MG63 (cell line): ENCODE measurements at places on chromosomes 2 and 18. TPM values are rescaled to one million over a fixed set of nuclear protein-coding genes. Genes with fewer than 3 reads are reported as not detected.
A peak's percentile ranks its signal among the peaks of the same experiment; 100 is the strongest.

DNA sequence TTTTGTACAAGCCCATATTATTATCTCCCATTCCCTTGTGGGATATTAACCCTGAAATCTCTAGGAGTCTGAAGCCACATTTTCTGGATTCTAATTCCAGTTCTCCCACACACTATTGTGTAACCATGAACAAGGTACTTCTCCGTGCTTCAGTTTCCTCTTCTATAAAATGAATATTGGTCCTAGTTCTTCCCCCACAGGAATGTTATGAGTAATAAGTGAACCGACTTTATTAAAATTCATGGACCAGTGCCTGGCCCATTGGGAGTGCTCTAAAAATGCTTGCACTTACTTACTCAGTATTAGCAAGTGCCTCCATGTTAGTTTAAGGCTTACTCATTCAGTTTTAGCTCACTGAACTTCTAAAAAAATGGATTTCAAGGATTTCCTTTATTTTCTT, 1.4 kb upstream of the ACMSD start:
- DNase-seq: peak; percentile 77

GRCh38 chr2:169729274-169729605, 4.4 kb upstream of the KLHL23 start:
- DNase-seq: no peak

GRCh38 chr2:229922449-229923386, at the start of gene FBXO36:
FBXO36 (plus strand) TSS chr2:229922503; CDS start chr2:229922514, 11 bp downstream.
- DNase-seq: peak; percentile 76

DNA sequence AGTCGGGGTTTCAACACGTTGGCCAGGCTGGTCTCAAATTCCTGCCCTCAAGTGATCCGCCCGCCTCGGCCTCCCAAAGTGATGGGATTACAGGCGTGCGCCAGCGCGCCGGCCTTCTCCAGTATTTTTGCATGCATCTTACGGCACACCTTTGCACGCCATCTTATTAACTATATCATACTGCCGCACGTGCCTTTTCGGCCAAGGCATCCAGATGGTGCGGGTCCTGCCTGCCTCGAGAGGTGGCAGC, 765 bp upstream of the ING5 start:
- no peak for DNase-seq

DNA sequence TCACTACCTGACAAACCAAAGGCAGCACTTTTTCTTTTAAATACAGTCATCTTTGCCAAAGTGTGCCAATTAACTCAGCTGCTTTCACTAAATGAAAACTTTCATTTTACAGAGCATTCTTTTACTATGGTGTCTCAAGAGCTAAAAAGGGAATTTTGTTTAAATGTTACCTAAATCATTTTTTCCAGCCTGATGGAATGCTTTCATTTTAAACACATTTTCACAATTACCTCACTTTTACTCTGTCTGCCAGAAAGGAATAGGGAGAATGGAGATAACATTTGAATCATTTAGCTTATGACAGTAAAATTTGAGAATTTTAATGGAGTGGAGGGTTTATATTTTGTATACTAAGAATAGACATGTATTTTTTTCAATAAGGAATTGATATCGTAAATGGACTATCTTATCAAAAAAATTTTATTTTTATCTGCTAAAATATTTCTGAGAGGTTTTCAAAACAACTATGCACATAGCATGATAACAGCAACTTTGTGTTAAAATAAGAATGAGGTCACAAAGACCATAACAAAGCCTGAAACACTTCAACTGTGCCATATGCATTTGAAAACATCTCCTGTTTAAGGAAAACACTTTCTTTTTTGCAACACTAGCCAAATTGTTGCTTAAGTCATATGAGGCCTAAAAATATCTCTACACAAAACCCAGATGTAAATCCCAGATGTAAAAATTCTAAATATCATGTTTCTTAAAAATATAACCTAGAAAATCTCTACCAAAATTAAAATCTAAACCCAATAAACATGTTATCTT, 769.9 kb upstream of the FSHR start:
- no peak for DNase-seq

DNA sequence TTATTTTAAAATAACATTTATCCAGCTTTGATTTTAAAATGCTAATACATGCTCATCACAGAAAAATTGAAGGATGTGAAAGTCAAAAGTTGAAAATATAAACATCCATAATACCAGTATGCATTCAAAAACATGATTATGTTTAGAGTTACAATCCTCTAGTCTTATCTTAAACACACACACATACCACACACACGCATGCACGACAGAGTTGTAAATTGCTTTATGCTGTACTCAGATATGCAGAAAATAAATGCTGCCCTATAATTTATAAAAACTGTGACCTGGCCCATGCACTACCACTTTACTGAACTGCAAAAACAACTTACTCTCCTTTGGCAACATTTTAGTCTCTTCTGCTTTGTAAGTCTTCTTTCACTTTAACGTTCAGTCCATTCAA, 793.0 kb upstream of the FANCL start:
- DNase-seq: no peak

DNA sequence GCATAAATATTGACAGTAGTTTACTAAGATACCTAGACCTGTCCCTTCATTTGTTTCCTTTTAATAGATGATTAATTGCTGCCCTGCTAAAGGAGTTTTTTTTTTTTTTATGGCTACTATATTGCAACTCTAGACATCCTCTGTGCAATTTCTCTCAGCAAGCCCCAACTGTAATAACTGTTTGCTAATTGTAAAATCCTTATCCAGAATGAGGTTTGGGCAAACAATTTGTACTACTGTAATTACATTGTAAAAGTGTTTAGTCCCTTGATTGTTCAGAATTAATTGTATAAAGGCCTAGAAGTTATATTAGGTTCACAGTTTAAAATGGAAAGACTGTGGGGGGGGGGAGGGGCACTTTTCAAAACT, 3.7 kb upstream of the MEIS1 start:
- DNase-seq: no peak

DNA sequence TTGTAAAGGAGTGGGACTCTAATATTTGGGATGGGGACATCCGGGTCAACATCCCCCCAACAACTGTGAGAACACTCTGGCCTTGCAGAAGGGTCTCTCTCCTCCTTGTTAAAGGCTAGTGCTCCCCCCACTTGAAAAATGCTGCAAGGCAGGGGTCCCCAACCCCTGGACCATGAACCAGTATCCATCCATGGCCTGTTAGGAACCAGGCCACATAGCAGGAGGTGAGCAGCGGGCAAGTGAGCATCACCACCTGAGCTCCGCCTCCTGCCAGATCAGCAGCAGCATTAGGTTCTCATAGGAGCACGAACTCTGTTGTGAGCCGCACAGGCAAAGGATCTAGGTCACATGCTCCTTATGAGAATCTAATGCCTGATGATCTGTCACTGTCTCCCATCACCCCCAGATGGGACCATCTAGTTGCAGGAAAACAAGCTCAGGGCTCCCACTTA, 243.9 kb upstream of the ID2 start:
- no peak for DNase-seq

DNA sequence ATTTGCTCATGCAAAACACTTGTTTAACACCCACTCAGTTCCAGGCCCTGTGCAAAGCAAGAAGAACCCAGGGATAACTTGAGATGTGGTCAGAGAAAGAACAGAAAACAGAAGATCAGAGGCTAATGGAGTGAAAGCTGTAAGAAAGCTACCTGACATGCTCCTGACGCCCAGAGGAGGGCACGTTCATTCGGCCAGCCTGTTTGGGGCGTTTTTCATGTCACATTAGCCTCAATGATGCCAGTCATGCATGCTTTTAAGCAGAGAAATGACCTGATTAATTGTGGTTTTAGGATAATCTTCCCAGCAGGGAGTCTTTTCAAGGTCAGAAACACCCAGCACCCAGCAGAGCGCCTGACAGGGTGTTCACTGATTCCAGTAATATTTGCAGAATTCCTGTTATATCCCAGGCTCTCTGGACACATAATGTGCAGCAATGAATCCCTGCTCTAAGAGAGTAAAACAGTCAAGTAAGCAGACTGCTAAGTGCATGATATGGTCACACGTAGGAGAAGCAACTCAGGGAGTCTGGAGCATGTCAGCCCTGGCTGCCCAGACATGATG, 320.0 kb downstream of the LRATD1 start:
- DNase-seq: no peak

- peak; percentile 67 for DNase-seq
Observed at GRCh38 chr2:207385903-207386302, 143.9 kb upstream of the CREB1 start.

DNA sequence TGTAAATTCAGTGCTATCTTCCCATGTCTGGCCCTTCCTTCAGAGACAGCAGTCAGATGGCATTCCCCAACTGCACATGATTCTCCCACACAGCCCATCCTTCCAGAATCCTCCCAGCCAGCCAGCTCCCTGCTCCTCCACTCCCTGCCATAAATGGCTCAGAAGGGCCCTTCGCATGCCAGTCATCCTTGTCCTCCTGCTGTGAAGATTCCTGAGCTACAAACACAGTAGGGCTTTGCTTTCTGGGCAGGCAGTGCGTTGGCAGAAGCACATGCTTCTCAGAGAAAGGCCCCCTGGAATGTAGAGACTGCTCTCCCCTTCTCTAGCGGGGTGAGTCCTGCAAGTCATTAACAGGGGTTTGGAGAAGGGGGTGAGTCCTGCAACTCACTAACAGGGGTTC, 71.9 kb downstream of the TEX51 start:
- peak; percentile 64 for DNase-seq

DNA sequence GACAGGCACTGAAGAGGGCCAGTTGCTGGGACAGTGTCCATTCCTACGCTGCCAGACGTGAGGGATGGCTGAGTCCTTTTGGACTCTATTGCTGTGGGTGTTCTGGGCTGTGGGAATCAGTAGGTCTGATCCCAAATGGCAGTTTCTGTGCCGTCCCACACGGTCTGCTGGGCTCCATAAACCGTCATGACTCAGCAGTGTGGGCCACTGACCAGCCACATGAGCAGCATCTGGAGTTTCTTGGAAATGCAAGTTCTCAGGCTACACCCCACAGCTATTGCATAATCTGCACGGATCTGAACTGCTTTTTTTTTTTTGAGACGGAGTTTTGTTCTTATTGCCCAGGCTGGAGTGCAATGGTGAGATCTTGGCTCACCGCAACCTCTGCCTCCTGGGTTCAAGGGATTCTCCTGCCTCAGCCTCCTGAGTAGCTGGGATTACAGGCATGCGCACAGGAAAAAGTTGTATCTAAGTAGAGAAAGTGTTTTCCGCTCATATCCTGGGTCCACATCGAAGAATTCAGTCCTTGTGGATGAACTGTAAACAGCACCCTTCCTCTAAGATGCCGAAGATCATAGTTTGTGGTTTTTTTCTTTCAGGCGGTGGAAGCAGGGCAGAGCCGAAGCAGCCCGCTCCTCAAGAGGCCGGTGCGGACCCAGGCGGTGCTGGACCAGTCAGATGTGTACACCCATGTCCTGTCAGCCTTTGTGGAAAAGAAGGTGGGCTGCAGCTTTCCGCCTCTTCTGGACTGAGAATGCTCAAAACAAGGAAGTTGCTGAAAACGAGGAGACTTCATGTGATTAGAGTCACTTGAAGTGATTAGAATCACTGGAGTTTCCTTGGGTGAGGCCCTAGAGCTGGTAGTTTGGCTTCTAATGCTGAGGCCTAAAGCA, 25.5 kb downstream of the RMC1 start:
- DNase-seq: peak; percentile 61

DNA sequence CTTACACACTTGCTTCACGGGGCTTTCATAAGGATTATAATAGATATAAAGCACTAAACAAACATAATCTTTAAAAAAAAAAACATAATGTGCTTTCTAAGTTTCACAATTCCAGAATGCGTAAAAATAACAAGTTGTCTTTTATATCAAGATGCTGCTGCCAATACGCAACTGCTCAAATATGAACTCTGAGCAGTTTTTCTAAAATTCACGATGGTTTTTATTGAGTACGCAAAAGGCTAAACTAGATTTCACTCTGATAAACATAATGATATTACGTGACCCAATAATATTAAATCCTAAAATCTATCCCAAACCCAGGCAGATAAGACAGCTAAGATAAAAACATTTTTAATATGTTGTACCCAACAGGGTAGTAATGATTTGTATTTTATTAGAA, 24.6 kb upstream of the MAT2A start:
- DNase-seq: no peak

DNA sequence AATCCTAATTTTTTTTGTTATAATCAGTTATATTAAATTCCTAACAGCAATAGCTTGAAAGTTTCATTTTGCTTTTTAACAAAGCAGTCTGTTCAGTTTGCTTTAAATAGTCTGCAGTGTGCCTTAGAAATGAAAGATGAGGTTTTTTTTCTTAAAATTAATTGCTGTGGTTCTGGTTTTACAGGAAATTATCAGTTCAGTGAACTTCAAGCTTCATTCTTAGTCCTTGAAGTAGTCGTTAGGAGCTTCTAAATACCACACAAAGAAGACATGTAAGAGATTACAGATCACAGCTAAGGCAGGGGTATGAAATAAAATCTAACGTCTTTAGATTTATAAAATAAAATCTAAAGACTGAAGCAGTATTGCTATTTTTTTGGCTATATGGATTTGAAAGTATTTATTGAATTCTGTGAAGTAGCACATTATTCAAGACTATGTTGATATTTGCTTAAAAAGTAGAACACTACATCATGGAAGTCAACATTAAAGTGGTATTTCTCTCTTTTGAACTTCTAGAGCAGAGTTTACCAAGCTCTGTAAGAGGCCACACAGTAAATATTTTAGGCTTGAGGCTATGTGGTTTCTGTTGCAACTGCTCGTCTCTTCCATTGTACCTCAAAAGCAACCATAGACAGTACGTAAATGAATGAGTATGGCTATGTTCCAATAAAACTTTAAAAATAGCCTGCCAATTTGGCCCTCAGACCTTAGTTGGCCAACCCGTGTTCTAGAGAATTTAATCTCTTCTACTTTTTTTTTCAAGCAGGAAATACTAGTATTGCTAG, 81.5 kb upstream of the STON1 start:
- DNase-seq: no peak

DNA sequence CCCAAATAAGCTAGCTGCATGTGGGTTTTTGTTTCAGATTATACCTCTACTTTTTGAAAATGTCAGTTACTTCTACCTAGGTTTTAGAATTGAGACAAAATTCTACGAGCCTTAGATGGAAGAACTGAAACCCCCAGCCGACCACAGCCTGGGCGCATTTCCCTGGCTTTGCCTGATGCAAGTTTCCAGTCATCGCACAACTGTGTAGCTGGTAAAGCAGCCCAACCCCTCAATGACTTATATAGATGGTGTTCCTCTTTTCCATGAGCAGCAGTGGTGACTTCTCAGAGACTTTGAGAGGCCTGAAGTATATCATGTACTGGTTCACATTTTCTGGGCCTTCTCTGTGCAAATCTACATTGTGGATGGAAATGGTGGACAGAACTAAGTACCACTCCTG, 515.4 kb upstream of the RAB6C start:
- DNase-seq: no peak

- DNase-seq: no peak
Observed at GRCh38 chr2:240322231-240322955, 113.1 kb upstream of the GPC1 start.

Gene DCC
- total RNA-seq: not detected in 2 replicates

Gene SESTD1
- total RNA-seq: 5.5 and 5.6 TPM in 2 replicates

Gene CRYBA2
- total RNA-seq: not detected in 2 replicates

Gene TBR1
- total RNA-seq: not detected in 2 replicates

Gene ITGA4
- 18.9 and 19.3 TPM in 2 replicates for total RNA-seq

Gene DOCK10
- 3.4 and 10.1 TPM in 2 replicates for total RNA-seq

Gene IL1A
- 2.1 TPM in 1 of 2 replicates, not detected in the other for total RNA-seq
